ENCODE measurements at places on chromosomes 12 and 14.

DNA sequence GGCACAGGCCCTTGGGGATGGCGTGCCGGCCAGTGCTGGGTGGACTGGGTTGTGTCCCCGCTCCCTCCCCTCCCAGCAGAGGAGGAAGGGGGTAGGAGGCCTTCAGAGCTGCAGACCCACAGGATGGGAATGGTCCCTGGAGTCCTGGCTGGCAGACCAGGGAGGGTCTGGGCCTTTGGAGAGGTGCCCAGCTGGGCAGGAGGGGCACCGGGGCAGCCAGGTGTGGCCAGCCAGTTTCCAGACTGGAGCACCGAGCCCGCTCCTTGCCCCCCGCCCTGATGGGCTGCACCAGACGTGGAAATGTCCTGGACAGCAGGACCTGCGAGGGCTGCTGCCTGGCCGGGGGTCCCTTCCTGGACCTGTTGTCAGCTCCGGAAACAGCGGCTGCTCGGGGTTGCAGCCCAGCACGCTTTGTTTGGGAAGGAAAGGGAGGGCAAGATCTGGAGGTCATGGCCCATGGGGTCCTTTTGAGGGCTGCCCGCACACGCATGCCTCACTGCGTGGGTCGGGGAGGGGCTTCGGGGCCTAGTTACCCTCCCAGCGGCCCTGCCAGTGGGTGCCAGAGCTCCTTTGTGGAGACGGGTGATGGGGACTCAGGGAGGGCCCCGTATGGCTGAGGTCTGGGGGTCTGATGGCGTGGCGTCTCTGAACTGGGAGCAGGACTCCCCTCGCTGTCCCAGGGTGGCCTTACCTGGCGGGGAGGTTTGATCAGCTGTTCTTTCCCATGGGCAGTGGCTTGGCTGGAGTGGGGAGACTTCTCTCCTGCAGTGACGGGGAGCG is 9.1 kb downstream of the KIF26A start:
- DNase-seq = no peak

GRCh38 chr14:88069677-88070076 is 64.7 kb downstream of the GPR65 start:
- no peak for DNase-seq

GRCh38 chr14:35425850-35426249 is 21.3 kb upstream of the NFKBIA start:
- DNase-seq = no peak

GRCh38 chr14:102485693-102486512 is 23.7 kb downstream of the ANKRD9 start:
- DNase-seq = no peak

GRCh38 chr14:93246534-93246933 is 39.5 kb downstream of the UBR7 start:
- DNase-seq = no peak

DNA sequence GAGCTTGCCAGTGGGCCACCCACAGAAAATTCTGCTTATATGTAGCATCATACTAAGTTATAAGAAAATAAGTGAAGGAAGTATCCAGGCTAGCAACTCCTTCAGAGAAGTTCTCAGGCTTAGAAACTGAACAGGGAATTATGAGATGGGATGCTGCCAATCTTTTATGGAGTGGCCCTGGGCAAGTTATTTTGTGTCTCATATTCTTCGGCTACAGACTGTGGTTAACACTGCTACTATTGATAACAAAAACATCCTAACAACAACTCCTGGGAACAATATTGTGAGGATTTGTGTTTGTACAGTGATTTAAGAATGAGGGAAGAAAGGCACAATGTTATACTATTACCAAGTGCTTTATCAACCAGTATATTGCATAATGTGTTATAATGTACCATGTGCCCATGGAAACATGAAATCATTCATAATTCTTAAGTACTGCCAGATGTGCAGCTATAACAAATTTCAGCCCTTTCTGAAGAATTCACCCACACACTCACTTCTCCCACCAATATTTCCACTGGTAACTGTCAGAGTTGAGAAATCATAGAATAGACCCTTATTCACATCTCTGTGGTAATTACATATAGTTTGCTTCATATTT is 113.3 kb upstream of the SOX5 start:
- DNase-seq = no peak

GRCh38 chr12:19031032-19031431 is 98.5 kb upstream of the PLEKHA5 start:
- DNase-seq = no peak

GRCh38 chr12:95582230-95583058 is 31.2 kb upstream of the USP44 start:
- DNase-seq = no peak

DNA sequence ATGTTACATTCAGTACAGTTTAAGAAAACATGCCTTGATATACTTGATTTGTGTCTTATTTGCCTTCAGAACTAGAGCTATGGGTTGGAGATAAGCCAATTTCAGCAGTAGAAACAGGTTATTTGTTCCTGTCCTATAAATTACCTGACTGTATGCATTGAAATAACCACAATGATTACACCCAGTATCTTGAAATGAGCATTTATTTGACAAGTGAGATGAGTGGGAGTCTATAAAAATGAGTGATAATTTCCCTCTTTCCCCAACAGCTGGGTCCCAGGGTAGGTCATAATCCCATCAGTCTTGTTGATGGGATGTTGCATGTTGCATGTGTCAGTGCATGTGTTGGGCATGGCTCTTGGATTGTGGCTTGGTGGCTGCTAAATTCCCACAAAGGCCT is 3.7 kb downstream of the TAS2R42 start:
- DNase-seq = no peak

DNA sequence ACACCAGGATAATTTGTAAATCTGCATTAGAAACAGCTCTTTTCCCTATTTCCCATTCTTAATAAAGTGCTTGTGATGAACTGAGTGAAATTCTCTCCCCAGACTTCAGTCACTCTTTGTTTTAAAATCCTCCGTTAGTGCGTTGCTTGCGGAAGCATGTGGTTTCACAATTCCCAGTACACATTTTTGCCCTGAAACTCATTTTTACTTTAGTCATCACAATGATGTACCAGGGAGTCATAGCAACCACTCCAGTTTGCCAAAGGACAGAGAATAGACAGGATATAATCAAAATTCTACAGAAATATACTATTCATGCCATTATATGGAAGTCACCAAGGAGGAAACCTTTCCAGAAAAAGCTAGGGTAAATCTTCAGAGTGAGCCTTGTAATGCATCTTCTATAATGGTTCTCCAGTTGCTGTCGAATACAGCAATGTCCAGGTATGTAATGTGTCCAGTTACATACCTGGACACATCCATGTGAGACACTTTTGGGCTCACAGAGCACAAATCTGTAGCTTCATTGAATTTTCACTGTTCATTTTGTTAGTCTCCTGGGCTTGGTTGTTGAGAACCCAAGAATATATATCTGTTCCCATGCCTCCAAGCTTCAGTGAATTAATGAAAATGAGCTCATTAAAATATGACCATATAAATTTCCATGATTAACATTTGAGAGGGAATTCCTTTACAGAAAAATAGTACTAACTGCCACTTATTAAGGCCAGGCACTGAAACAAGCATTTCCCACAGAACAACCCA is 57.8 kb downstream of the GPR135 start:
- DNase-seq = no peak

GRCh38 chr14:95841668-95842067 is 35.0 kb upstream of the TUNAR start:
- no peak for DNase-seq

- DNase-seq = no peak
Observed at GRCh38 chr12:115264605-115265004, 580.6 kb upstream of the TBX3 start.

DNA sequence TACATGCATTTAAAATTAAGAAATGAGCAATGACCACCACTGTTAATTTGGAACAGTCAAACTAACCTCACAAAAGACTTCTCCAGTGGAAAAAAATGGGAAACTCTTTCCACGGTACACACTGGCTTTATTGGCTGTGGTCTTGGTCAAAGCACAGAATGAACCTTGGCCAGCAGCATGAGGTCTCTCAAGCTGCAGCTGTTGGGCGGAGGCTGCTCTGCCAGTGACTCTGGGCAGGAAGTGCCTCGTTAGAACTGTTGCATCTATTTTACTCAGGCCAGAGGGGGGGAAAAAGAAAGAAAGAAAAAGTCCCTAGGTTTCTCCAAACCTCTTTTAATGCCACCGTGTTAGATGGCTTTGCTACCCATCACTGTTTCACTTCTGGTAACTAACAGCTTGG is 279.8 kb upstream of the DIO2 start:
- no peak for DNase-seq

DNA sequence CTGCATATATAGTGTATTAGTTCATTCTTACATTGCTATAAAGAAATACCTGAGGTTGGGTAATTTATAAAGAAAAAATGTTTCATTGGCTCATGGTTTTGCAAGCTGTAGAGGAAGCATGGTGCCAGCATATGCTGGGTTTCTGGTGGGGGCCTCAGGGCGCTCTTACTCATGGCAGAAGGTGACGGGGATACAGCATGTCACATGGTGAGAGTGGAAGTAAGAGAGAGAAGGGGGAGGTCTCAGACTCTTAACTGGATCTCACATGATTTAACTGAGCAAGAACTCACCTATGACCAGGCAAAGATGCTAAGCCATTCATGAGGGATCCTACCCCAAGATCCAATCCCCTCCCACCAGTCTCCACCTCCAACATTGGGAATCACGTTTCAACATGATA is 15.9 kb upstream of the PAWR start:
- DNase-seq = no peak
